NCI-H1436 treated with DMSO at 0.1 percent for 48 hours (cell line): ENCODE measurements at places on chromosomes 11 and 22.

DNA sequence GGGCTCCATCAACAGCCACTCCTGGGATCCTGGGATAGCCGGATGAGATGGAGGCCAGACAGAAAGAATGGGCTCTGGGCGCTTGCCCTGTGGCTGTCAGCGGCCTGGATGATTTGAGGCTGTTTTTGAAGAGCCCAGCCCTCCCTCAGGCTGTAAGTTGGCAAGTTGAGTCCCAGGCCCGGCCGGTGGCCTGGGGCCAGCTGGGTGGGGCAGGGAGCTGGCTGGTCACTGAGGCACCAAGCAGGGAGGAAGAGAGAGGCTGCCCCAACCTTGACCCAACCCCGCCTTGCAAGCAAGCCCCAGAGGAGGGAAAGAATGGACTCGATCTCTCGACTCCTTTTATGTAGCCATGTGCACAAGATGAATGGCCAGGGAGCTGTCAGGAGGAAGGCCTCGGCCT is 34.9 kb downstream of the RIBC2 start:
- DNase-seq: no peak

- no peak for DNase-seq
These were observed 55.3 kb upstream of the CD44 start for GRCh38 chr11:35083431-35084238.

DNA sequence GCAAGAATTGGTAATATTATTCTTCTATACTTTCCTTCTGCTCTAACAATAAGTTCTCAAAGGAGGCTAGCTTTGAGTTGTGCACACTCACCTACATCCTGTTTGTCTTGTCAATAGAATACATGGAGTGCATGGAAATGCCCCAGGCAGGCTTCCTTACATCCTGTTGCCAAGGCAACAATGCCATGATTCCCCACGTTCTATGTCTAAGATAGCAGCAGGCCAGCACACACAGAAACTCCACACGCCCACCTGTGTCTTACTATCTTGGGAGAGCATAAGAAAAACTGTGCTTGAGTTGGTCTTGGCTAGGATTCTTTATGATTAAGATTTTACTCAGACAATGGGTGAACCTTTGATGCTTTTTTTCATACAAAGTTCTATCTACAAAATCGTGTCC is 379.2 kb downstream of the AASDHPPT start:
- no peak for DNase-seq

- DNase-seq: no peak
These were observed 76.7 kb downstream of the BMAL1 start for GRCh38 chr11:13354335-13354734.

- DNase-seq: no peak
These were observed 72.0 kb upstream of the MPEG1 start for GRCh38 chr11:59284773-59285129.

DNA sequence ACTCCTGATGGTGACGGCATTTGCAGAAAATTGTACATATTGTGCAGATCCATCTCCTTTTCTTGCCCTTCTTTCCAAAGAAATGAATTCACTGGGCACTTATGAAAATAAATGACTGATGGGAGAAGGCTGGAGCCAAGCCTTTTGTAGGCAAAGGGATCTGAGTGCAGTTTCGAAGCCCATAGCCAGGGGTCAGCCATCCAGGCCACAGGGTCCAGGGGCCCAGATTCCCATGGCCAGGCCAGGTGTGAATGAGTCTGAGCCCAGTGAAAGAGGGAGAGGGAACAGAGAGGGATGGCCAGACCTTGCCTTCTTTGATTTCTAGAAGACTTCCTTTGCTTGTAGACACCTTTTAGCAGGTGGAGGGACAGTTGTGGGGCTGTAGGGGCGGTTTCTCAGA is 209.1 kb downstream of the KIRREL3 start:
- DNase-seq: no peak

DNA sequence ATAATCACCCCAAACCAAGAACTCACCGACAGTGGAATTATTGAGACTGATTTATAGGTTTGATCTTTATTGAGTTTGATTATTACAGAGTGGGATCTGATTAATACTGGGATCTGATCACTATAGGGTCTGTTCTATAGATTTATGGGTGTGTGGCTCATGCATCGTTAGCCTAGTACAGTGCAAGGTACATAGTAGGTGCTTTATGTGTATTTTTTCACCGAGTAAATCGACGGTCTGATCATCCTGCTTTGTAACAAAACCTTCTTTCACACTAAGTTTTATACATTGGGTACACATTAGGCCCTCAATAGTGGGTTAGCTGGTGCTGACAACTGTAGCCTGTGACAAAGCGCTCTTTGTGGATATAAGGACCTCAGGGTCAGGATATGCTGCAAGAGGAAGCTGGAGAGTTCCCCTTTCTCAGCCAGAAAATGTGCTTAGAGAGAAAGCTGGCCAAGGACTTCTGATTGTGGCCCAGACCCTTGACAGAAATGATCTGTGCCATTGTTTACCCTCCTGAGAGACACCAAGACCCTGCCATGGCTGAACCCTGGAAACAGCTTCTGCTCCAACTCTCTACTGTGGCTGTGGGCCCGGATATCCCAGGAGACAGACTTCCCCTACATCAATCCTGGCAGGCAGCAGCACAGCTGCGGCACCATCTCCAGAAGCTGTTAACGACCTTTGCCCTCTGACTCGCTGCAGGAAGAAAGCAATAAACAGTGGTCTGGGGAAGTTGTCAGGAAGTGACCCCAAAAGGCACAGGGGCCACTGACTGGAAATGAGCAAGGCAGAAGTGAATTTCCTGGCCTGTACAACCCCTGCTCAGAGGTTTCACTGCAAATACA is 16.1 kb upstream of the TPP1 start:
- DNase-seq: no peak

- no peak for DNase-seq
These were observed 79.4 kb upstream of the NARS2 start for GRCh38 chr11:78654071-78654470.

- no peak for DNase-seq
These were observed 1.6 kb downstream of the CBX7 start for GRCh38 chr22:39150848-39151215.

- no peak for DNase-seq
These were observed at the start of gene DRD2 for GRCh38 chr11:113475160-113475761. TSS of gene DRD2 (minus strand) at chr11:113475398. CDS start at chr11:113424651, 50,747 bp downstream.

- no peak for DNase-seq
These were observed 43.0 kb upstream of the CD5 start for GRCh38 chr11:61059260-61059752.

DNA sequence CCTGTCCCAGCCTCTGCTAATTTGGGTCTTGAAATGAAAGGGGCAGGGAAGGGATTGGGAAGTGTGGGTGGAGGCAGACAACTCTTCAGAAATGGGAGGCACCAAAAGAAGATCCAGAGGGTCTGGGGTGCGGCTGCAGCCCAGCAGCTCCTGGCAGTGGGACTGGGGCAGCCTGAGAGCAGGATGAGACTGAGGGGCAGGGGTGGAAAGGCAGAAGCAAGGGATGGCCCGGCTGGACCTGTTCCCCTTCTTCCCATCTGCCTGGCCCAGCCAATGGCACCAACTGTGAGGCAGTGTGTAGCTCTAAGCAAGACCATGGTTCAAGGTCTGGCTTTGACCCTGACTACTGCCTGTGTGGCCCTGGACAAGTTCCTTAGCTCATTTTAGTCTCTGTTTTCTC is 160.4 kb downstream of the ENTHD1 start:
- DNase-seq: no peak

DNA sequence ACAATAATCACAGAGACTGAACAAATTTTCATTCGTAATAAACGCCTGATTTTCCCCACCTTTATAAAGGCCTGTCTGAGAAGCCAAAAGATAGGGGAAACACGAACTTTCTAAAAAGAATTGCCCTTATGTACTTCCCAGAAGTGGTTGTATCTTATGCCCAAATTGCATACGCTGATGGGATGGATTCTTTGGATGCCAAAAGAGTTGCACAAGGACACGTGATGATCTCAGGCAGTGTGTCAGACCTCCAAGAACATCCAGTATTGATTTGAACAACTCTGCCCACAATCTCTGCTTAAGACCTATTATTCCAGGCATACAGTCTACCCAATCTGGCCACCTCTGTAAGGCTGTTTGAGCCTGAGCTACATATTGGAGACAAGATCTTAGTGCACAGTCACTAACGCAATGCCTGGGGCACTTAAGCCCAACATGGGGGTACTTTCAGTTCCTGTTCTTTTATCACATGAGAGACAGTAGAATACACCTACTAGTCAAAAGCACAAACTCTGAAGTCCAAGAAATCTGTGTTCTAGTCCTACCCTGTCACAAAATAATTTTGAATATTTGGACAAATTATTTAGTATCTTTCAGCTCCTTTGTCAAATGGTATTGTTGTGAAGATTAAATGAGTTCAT is 38.9 kb downstream of the OR10A6 start:
- no peak for DNase-seq

DNA sequence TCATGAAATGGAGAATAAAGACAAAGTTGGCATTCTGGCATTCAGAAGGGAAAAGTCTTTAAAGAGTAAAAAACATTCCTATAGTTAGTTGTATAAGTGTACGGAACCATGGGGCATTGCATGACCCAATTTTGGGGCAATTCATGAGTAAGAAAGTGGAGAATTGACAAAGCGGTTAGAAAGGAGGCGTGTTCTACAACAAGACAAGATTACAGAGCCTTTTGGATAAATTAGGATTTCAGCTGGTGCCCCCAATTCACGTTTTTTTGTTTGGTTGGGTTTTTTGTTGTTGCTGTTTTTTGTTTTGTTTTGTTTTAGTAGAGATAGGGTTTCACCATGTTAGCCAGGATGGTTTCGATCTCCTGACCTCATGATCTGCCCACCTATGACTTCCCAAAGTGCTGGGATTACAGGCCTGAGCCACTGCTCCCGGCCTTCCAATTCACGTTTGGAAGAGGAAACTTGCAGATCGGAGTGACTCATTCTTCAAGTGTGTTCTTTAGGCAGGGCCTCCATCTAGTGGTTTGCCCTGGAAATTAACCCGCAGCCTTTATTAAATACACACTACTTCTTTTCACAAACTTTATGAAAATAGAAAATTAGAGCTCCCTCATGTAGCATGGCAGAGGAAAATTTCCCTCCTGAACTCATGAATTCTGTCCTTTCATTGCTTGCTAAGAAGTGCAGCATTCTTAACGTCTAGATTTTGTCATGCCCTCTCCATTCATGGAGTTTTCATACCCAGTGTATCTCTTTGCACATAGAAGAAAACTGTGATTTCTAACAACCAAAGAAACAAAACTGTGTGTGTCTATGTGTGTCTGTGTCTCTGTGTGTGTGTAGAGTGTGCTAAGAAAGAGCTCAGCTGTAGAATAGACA is 118.1 kb downstream of the BBOX1 start:
- no peak for DNase-seq

GRCh38 chr22:31230871-31231621 is 18.9 kb downstream of the LIMK2 start:
- no peak for DNase-seq

GRCh38 chr11:1563149-1563638 is 8.9 kb downstream of the DUSP8 start:
- no peak for DNase-seq

GRCh38 chr11:121435551-121436511 is 16.3 kb upstream of the SORL1 start:
- DNase-seq: no peak

- DNase-seq: no peak
These were observed 14.6 kb downstream of the MS4A18 start for GRCh38 chr11:60739114-60739513.

DNA sequence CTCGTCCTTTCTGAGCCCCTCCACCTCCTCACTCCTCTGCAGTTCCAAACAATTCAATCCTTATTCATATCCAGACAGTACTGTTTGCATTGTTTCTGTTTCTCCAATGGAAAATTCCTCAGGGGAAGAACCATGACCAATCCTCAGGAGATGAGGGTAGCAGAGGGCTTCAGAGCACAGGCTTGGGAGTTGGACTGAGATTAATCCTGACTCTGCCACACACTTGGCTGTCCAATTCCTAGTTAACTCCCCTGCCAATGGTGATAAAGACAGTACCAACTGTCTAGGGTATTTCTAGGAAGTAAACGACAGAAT is 58.0 kb downstream of the MICAL3 start:
- no peak for DNase-seq

- DNase-seq: no peak
These were observed 42.7 kb downstream of the GAB2 start for GRCh38 chr11:78374917-78375316.

DNA sequence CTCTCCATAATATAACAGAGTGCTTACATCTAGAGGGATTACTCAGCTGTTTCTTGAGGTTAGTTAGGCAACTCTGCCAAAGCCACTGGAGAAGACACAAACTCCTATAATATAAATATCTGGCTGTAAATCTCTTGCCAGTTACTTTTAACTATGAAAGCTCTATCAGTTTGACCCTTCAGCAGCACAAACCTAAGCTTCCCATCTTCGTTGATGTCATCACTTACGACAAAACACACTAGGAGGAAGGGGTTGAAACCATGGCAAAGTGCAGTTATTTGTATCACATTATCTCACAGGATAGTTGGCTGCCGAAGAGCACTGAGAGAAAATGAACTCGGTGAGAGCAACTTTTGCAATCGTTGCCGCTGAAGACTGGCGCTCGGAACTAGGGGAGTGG is 922.1 kb downstream of the OPCML start:
- no peak for DNase-seq

DNA sequence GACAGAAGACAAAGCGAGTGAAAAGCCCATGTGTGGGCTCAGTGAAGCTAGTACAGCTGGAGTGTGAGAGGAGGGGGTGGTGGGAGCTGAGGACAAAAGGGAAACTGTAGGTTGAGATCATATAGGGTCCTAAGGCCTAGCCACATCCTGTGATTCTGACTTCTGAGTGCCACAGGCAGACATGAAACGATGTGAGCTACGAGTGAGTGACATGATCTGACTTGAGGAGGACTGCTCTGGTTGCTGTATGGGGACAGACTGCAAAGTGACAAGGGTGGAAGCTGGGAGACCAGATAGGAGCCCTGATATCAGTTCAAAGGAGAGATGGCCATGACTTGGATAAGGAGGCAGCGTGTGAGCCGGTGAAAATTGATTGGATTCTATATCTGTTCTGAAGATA is 85.4 kb downstream of the MICAL2 start:
- DNase-seq: no peak

DNA sequence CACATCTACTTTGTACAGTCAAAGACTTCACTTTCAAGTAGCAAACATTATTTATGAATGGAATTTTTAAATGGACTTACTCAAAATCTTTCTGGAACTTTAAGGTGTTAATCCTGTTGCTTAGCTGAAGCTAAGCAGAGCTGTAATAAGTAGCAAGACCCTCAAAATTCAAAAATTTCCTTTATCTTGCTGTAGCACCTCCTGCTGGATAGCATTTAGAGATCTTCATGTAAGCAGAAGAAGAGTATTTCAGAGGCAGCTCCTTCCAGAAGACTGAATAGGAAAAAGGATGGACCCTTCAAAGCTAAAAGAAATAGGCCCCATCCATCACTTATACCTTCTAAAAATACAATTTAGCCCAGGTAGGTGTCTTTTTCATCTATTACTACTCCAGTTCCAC is 3.4 kb downstream of the PHF21A start:
- no peak for DNase-seq

GRCh38 chr11:115527534-115528125 is 23.4 kb upstream of the CADM1 start:
- no peak for DNase-seq
